Glutamatergic neuron (in vitro differentiated cells): ENCODE measurements at places on chromosomes 11 and 22.

DNA sequence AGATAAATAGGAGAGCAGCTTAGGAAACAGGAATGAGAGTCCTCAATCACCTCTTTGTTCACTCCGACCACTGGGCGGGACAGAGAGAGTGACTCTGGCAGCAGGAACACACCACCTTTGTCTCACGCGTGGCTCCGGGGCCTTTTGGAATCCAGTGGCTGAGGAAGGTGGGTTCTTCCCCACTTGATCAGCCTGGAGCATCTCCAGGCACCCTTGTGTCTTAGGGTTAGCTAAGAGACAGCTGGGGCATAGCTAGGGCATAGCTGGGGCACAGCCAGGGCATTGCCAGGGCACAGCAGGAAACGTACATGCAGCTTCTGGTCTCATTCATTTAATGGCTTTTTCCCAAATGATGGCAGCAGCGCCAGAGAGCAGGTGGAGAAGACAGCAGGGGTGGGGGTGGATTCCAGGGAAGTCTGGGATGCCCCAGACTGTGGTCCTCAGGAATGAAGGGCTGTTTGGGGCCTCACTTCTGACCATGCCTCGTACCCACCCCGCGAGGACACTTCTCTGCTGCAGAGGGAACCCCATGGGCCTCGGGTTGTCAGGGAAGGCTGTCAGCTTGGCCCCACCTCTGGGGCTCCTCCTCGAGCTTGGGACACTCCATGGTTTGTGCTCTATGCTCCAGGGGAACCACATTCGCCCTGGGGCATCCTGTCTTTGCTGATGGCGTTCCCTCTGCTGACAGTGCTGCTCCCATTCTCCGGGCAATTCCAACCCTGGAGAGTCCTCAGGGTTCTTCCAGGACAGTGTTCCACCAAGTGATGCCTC is 30.4 kb upstream of the SHANK2 start:
- H3K36me3 ChIP-seq, result no peaks in the 10 kb centered on the region
- no peak for DNase-seq
- H3K27ac ChIP-seq, result no peak overlapping the region
- peaks cover 3% of the 10 kb centered on the region for H3K4me1 ChIP-seq
- H3K27me3 ChIP-seq, result no peaks in the 10 kb centered on the region

DNA sequence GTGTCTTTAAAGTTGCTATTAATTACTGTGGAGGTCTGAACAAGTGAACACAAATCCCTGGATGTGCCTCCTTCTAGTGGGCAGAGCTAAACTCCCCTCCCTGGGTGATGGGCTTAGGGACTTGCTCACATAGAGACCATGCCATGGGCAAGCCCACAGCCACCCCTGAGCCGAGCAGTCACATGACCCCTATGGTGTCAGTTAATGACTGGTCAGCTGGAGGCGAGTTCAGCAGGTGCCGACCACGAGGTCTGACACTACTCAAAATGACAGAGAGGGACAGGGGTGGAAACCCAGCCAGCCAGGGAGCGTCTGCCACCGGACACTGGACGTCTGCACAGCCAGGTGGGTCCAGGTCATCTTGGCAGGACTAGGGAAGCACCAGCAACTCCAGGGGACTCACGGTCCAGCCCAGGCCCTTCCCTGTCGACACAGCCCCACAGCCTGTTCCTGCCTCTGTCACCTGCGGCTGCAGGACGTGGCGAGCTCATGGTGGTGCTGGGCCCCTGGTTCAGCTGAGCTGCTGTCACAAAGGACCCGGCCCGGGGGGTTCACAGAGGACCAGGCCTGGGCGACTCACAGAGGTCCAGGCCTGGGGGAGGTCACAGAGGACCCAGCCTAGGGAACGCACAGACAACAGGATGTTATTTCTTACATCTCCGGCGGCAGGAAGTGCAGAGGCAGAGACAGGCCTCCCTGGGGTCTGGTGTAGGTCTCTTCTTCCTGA is 135.0 kb downstream of the BRD1 start:
- H3K27ac ChIP-seq, result no peak overlapping the region
- H3K4me3 ChIP-seq, result no peak overlapping the region
- DNase-seq, result no peak
- no peaks in the 10 kb centered on the region for H3K4me1 ChIP-seq
- peaks cover 20% of the 10 kb centered on the region for H3K36me3 ChIP-seq

DNA sequence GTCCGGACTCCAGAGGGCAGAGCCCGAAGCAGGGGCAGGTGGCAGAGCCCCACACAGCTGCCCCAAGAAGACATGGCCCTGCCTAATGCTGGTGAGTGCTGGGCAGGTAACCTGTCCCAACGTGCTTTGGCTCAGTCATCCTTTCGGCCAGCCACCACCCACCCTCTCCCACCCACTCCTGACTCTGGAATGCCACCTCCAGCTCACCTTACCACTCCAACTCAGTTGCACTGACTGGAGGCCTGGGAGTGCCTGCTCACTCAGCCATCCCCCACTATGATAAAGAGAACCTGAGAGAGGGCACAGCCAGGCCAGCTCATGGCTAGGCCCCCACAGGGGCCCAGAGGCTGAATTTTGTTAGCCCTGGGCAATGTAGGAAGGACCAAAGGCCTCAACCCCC is 53.8 kb upstream of the MPEG1 start:
- H3K4me1 ChIP-seq, result no peaks in the 10 kb centered on the region
- H3K4me3 ChIP-seq, result no peak overlapping the region
- peaks cover 2% of the 10 kb centered on the region for H3K27me3 ChIP-seq
- no peaks in the 10 kb centered on the region for H3K36me3 ChIP-seq
- H3K27ac ChIP-seq, result no peak overlapping the region

GRCh38 chr11:13679768-13680167 is 11.3 kb downstream of the FAR1 start:
- H3K4me1 ChIP-seq, result peaks cover 3% of the 10 kb centered on the region
- H3K4me3 ChIP-seq, result no peak overlapping the region
- DNase-seq, result no peak
- peaks cover 2% of the 10 kb centered on the region for H3K27me3 ChIP-seq
- no peak overlapping the region for H3K27ac ChIP-seq
- H3K36me3 ChIP-seq, result no peaks in the 10 kb centered on the region

DNA sequence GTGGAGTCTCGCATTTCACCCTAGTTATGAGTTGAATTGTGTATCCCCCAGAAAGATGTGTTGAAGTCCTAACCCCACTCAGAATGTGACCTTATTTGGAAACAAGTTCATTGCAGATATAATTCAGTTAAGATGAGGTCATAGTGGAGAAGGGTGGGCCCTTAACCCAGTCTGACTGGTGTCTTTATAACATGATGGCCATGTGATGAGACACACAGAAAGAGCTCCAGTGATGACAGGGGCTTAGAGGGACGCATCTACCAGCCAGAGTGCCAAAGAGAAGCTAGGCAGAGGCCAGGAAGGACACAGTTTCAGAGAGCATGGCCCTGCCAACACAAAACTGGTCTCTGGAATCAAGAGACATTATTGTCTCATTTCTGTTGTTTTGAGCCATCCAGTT is 50.3 kb downstream of the LARGE1 start:
- H3K27ac ChIP-seq, result peak overlapping the region; percentile 39
- no peak for DNase-seq
- H3K4me3 ChIP-seq, result no peak overlapping the region
- H3K27me3 ChIP-seq, result peaks cover 2% of the 10 kb centered on the region
- no peaks in the 10 kb centered on the region for H3K36me3 ChIP-seq

GRCh38 chr11:134994431-134994830 is 582.4 kb upstream of the B3GAT1 start:
- no peaks in the 10 kb centered on the region for H3K27me3 ChIP-seq
- H3K4me3 ChIP-seq, result no peak overlapping the region
- no peaks in the 10 kb centered on the region for H3K36me3 ChIP-seq
- no peak for DNase-seq

DNA sequence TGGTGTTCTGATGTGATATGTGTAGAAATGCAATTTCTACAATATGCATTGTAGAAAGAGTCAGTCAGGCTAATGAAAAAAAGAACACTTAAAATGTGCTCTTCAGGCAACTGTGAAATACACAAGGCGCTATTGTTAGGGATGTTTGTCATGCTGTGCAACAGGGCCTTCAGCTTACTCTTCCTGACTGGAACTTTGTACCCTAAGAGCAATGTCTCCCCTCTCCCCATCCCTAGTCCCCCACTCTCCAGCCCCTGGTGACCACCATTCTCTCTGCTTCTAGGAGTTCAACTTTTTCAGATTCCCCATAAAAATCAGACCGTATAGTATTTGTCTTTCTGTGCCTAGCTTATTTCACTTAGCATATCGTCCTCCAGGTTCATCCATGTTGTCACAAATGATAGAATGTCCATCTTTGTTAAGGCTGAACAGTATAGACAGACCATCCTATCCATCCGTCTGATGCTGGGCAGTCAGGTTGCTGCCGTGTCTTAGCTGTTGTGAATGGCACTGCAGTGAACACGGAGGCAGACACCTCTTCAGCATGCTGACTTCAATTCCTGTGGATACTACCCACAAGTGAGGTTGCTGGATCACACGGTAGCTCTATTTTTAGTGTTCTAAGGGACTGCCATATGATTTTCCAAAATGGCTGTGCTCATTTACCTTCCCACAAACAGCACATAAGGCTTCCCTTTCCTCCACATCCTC is 10.7 kb downstream of the NDUFV1 start:
- no peak overlapping the region for H3K27ac ChIP-seq
- H3K27me3 ChIP-seq, result peaks cover 14% of the 10 kb centered on the region
- no peak for DNase-seq
- H3K4me3 ChIP-seq, result no peak overlapping the region

DNA sequence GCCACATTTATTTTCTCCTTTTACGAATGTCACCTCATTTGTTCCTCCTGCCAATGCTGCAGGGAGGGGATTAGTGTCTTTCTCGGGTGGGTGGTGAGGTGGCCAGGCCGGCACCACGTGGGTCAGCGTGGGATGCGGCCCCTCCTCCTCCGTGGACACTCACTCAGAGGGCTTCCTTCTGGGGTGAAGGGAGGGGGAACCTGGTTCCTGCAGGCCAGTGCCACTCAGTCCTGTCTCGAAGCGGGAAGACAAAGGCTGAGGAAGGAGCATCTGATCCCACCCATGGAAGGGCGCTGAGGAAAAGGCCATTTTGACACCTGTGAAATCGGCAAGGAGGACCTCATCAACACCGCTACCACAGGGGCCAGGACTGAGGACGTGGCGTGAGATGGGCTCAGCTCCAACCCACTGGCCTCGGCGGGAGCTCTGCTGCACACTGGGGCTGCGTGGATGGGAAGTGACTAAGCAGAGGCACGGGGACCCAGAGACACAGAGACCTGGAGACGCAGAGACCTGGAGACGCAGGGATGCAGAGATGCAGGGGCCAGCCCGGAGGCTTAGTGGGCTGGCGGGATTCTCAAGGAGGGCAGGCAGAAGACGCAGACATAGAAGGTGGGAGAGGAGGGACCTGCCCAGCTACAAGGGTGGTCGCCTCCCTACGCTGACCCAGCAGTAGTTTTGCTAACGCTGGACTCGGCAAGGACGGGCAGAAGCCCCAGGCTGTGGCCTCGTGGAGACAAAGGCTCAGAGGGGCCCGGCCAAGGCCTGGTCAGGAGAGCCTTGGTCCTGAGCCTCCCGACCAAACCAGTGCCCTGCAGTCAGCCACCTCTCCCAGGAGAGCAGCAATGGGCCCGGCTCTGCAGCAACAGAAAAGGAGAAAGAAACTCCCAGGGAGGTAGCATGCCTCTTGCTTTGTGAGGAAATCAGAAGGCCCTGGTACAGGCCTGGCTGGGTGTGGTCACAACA is 1071.2 kb downstream of the BRD1 start:
- H3K36me3 ChIP-seq, result peaks cover 17% of the 10 kb centered on the region
- H3K27ac ChIP-seq, result no peak overlapping the region
- no peak overlapping the region for H3K4me3 ChIP-seq
- DNase-seq, result peak; percentile 3

GRCh38 chr11:32602657-32603415 is 19.2 kb downstream of the EIF3M start:
- H3K36me3 ChIP-seq, result peaks cover 6% of the 10 kb centered on the region
- no peaks in the 10 kb centered on the region for H3K4me1 ChIP-seq
- H3K27me3 ChIP-seq, result no peaks in the 10 kb centered on the region
- H3K4me3 ChIP-seq, result no peak overlapping the region
- no peak for DNase-seq

DNA sequence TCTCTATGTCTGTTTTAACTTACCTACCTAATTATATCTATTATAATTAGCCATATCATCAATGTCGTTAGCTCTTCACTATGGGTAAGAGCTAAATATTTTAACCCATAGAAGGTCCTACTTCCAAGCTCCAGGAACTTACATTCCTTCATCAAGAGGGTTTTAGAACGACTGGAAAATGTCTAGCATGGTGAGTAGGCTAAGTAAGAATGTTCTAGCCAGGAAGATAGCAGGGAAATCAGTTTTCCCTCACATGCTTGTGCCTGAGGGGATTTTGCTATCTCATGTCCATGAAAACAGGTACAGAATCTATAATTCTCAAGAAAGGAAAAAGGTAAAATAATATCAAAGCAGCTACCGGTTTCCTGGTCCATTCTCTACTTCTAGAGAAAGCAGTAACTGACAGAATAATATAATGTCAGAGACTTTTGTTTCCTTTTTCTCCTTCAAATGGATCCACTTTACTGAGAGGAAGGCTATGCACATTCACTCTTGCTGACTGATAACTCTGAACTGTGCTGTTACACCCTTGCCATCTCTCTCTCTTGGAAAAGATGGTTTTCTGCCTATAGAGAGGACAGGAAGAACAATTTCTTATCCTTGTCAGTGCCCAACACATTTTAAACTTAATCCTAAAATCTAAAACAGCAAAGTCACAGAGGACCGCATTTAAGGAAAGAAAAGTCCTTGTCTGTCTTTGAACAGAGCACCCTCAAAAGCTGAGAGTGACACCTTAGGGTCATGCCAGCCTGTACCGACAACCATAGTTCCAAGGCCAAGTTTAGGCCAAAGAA is 67.0 kb downstream of the MAML2 start:
- H3K27ac ChIP-seq, result no peak overlapping the region
- H3K4me3 ChIP-seq, result no peak overlapping the region
- no peaks in the 10 kb centered on the region for H3K36me3 ChIP-seq
- H3K4me1 ChIP-seq, result no peaks in the 10 kb centered on the region
- no peak for DNase-seq

DNA sequence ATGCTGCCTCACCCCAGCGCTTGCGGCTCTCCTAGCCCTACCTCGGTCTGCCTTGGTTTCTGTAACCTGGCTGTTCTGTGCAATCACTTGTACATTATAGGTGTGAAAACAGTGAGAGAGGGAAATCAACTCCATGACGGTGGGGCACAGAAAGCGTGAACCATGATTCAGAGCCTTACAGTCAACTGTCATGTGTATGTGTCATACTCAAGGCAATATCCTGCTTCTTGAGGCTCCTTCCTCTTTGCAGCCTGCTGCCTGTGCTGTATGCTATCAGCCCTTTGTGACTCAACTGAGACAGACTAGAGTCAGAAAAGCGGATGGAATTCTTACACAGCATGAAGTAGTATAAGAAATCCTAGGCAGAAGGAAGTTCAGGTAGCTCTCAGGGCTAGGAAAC is 2.1 kb downstream of the NRIP3 start:
- peaks cover 11% of the 10 kb centered on the region for H3K27me3 ChIP-seq
- no peak for DNase-seq
- H3K4me1 ChIP-seq, result no peaks in the 10 kb centered on the region

GRCh38 chr22:22666307-22667091 is 22.1 kb downstream of the GGTLC2 start:
- peak; percentile 62 for DNase-seq
- peaks cover 8% of the 10 kb centered on the region for H3K4me1 ChIP-seq
- H3K27ac ChIP-seq, result no peak overlapping the region
- H3K27me3 ChIP-seq, result no peaks in the 10 kb centered on the region
